ENCODE measurements at places on chromosomes 4 and X.

- no peak for DNase-seq
Observed at GRCh38 chr4:143455211-143455610, 58.3 kb upstream of the SMARCA5 start.

DNA sequence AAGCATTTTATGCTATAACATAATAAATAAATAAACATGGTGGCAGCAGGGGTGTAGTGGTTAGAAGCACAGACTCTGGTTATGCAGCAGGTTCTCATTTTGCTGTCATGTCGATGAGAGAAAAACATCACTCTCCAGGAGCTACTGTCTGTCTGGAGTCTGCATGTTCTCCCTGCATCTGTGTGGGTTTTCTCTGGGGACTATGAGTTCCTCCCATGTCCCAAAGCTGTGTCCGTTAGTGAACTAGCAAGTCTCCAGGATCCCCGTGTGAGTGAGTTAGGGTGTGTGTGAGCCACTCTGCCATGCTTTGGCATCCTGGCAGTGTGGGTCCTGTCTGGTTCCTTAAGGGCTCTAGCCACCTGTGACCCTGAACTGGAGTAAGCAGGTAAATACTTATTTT is 585.6 kb upstream of the AGA start:
- no peak for DNase-seq

DNA sequence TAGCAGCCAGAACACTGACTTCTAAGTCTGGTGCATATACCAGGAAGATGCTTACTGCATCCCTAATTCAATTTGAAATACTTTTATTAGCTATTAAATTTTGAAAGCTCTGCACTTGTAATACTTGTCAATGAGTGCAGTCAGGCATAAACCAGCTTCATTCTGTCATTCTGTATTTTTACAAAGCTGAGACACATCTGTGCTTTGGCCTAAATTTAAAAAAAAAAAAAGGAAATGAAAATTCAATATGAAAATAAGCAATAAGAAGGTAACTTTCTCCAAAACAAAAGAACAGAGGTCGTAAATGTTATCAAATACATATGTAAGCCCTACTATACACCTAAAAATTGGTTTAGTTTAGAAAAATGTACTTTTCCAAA is 7.0 kb downstream of the SMIM14 start:
- DNase-seq = no peak

DNA sequence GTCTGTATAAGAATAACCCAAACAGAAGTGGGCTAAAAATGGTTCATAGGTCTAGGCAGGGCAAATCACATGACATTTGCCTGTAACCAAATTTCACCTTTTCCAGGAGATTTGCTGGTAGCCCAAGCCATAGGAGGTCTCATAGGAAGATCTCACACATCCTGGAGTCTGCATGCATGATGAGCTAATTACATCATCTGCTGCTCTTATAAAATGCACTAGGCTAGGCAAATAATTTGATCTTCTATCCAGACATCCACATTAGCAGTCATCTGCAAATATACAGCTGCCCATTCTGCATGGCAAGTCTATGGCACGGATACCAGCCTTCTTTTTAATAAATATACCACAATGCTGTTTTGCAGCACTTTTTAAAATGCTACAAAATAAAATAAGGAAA is 87.2 kb downstream of the MAPK10 start:
- no peak for DNase-seq

DNA sequence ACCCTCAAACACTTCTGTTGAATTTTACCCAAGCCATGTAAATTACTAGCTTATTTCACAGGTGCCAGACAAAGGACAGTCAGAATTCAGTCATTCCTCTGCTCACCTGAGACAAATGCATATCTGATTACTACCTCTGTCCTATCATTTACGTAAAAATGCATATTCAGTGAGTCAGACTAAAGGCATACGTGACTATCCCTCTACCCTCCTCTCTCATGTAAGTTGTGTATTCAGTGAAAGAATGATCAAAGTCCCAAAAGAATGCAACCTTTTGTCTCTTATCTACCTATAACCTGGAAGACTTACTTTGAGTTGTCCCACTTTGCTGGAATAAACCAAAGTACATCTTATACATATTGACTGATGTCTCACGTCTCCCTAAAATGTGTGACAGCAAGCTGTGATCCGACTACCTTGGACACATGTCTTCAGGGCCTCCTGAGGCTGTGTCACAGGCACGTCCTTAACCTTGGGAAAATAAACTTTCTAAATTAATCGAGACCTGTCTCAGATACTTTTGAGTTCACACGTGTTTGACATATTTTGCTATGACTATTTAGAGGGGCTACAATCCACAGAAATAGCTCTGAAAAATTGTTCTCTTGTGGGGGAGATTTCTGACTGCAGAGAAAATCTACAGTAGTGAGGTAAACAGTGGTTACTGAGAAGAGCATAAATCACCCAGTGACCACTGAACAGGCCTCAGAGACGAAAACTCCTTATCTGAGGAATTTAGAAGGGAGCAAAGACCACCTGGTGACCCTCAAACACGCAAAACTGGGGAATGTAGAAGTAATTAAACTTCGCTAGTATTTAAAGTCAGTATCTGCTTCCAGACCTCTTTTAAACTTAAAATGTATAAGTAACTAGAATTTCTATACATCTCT is 1575.8 kb downstream of the STIM2 start:
- DNase-seq = peak; percentile 52

GRCh38 chr4:8216443-8217245 is 17.6 kb downstream of the SH3TC1 start:
- DNase-seq = no peak

- DNase-seq = no peak
Observed at GRCh38 chr4:150098214-150098613, 20.0 kb downstream of the DCLK2 start.

DNA sequence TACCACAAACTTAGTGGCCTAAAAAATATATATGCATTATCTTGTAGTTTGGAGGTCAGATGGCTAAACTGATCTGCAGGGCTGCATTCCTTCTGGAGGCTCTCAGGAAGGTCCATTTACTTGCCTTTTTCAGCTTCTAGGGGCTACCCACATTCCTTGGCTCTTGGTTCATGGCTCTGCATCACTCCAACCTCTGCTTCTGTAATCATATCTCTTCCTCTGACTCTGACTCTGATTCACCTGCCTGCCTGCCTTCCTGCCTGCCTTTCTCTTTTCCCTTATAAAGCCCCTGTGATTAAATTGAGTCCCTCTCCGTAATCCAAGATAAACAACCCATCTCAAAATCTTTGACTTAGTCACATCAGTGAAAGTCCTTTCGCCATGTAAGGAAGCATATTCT is 25.0 kb upstream of the FRMPD4 start:
- DNase-seq = no peak

GRCh38 chrX:153620576-153620975 is 21.6 kb upstream of the CCNQ start:
- DNase-seq = peak; percentile 36

GRCh38 chr4:18278244-18278643 is 256.7 kb upstream of the LCORL start:
- no peak for DNase-seq

GRCh38 chrX:138897621-138898492 is 186.3 kb upstream of the FGF13 start:
- DNase-seq = peak; percentile 25

GRCh38 chr4:742742-743311 is 37.2 kb downstream of the PCGF3 start:
- peak; percentile 63 for DNase-seq

All from RWPE1 (cell line).